ENCODE measurements at places on chromosomes 5 and 9. TPM values are rescaled to one million over a fixed set of nuclear protein-coding genes. Genes with fewer than 3 reads are reported as not detected.

DNA sequence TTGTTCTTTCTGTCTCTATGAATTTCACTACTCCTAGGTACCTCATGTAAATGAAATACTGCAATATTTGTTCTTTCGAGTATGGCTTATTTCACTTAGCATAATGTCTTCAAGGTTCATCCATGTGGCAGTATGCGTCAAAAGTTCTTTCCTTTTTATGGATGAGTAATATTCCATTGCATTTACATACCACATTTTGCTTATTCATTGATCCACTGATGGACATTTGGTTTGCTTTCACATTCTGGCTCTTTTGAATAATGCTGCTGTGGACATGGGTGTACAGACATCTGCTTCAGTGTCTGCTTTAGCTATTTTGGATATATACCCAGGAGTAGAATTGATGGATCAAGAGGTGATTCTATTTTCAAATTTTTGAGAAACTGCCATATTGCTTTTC, 144.2 kb upstream of the PAPPA start:
- H3K27ac ChIP-seq = no peak overlapping the region
- no peaks in the 10 kb centered on the region for H3K36me3 ChIP-seq
- DNase-seq = no peak
- no peaks in the 10 kb centered on the region for H3K27me3 ChIP-seq
- H3K4me3 ChIP-seq = no peak overlapping the region

- peaks cover 25% of the 10 kb centered on the region for H3K27me3 ChIP-seq
- H3K4me1 ChIP-seq = no peaks in the 10 kb centered on the region
- no peak overlapping the region for H3K27ac ChIP-seq
- no peak for DNase-seq
- no peaks in the 10 kb centered on the region for H3K36me3 ChIP-seq
Measured at GRCh38 chr5:96193946-96194345, 232.3 kb upstream of the ELL2 start.

GRCh38 chr9:79369676-79370075, 202.1 kb upstream of the TLE4 start:
- no peaks in the 10 kb centered on the region for H3K4me1 ChIP-seq
- no peak overlapping the region for H3K4me3 ChIP-seq
- no peak overlapping the region for H3K27ac ChIP-seq
- no peak for DNase-seq

DNA sequence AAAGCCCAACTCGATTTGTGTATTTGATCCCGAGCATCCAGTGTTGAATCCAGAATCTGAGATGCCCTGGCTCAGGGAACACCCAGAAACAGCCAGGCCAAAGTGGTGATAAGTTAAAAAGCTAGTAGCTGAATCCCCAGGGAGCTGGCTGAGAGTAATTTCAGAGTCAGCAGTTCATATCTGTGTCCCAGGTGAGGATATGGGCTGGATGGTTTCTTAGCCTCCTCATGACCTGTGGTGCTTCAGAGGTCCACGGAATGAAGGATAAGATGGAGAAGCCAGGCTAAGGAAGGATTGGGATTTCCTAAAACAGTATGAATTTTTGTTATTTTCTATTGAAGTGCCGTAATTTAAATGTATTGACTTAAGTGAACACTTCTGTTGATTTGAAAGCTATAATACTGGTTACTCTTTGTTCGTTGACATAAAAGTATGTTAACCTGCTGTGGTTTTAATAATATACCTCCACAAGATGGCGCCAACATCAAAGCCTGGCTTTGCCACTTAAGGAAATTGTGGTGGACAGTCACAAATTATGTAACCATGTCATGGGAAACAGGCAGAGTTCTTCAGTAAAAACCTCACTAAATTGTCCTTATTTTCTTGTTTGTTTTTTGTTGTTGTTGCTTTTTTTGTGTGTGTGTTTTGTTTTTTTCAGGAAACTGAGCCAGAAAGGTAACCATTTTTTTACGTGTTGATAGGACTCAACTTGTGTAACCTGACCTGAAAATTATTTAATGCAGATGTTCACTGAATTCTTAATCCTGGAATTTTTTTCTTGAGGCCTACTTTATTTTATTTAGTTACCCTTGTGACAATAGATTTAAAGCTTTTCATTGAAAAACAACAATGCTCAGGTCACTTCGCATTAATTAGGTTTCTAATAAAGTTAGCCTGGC, 11.4 kb downstream of the MTAP start:
- H3K27me3 ChIP-seq = no peaks in the 10 kb centered on the region
- H3K4me3 ChIP-seq = no peak overlapping the region
- peak; percentile 66 for DNase-seq
- H3K36me3 ChIP-seq = peaks cover 56% of the 10 kb centered on the region
- H3K27ac ChIP-seq = no peak overlapping the region

DNA sequence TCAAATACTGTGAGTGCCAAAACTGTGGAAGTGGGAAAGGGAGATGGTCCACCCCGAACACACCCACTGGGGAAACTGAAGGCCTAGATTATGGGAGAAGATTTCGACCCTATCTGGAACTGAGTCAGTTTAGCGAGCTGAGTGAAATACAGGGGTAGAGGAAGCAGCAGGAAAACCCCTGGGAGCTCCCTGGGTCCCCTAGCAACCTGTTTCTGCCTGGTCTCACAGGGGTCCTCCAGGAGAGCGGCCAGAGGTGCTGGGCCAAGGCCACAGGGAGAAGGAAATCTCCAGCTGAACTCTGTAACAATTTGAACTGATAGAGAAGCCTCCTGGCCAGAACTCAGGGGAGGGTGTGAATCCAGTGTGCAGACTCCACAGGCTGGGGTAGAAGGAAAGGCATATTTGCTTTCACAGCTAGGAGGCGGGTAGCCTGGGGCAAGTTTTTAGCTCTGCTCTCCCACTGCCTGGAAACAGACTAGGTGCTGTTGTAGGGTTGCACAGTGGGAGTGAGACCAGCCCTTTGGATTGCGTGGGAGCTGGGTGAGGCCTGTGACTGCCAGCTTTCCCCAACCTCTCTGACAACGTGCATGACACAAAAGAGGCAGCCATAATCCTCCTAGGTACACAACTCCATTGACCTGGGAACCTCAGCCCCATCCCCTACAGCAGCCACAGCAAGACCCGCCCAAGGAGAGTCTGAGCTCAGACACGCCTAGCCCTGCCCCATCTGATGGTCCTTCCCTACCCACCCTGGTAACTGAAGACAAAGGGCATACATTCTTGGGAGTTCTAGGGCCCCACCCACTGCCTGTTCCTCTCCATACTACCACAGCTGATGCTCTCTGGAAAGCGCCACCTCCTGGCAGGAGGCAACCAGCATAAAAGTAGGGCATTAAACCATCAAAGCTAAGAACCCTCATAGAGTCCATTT, 78.8 kb upstream of the GPBP1 start:
- H3K4me1 ChIP-seq = no peaks in the 10 kb centered on the region
- peaks cover 11% of the 10 kb centered on the region for H3K36me3 ChIP-seq
- H3K27me3 ChIP-seq = peaks cover 2% of the 10 kb centered on the region
- H3K27ac ChIP-seq = no peak overlapping the region
- H3K4me3 ChIP-seq = no peak overlapping the region

- H3K4me3 ChIP-seq = no peak overlapping the region
- peaks cover 28% of the 10 kb centered on the region for H3K36me3 ChIP-seq
- H3K27ac ChIP-seq = no peak overlapping the region
- H3K4me1 ChIP-seq = peaks cover 27% of the 10 kb centered on the region
Measured at GRCh38 chr5:110757118-110757729, 18.4 kb downstream of the SLC25A46 start.

GRCh38 chr5:170625221-170626165, 121.7 kb downstream of the KCNIP1 start:
- no peak for DNase-seq
- no peak overlapping the region for H3K27ac ChIP-seq
- no peaks in the 10 kb centered on the region for H3K36me3 ChIP-seq

DNA sequence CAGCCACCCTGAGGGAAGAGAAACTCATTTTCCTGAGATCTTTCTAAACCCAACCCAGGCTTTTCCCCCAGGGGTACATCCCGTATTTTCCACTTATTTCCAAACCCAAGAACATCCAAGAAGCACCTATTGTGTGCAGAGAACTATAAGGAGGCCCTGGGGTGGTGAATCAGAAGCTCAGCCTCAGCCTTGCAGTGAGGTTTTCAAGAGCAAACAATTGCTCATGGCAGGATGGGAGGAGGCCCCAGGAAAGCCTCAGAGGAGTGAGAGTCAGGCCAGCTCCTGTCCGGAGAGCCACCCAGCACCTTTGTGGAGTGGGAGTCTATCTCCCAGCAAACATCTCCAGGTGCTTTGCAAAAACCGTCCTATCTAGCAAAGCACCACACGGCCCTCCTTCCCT, 19.2 kb downstream of the NIPAL4 start:
- no peaks in the 10 kb centered on the region for H3K27me3 ChIP-seq
- peaks cover 18% of the 10 kb centered on the region for H3K36me3 ChIP-seq
- peaks cover 9% of the 10 kb centered on the region for H3K4me1 ChIP-seq
- no peak for DNase-seq
- no peak overlapping the region for H3K4me3 ChIP-seq
- peak overlapping the region; percentile 11 for H3K27ac ChIP-seq

DNA sequence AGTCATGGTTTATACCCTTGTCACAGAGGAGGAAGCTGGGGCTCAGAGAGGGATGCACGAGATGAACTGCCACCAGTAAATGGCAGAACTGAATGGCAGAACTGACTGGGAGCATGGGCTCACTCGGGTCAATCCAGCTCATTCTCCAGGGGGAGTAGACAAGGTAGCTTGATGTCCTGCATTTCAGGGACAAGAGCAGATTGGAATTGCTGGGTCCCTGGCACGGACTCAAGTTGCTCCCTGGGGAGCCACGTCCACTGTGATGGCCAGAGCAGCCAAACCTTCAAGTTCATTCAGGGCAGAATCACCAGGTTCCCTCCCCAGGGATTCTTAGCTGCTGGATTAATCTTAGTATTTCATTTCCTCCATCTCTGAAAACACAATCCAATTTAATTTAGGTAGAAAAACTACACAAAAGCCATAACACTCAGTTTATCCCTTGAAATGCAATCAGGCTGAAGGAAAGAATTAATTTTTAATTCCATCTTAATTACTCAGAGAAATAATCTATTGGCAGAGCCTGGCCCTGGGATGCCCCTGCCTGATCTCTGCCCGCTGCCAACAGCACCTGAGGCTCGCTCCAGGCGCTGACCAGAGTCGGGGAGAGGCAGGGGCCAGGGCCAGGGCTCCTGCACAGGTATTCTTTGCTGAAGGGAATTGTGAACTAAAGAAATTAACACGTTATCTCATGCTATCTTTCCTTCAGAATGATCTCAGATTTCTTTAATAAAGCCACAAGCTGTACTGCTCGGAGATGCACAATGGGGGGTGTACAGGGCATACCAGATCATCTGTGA, 42.0 kb upstream of the UNC5A start:
- H3K27ac ChIP-seq = no peak overlapping the region
- H3K4me3 ChIP-seq = no peak overlapping the region
- no peaks in the 10 kb centered on the region for H3K36me3 ChIP-seq

DNA sequence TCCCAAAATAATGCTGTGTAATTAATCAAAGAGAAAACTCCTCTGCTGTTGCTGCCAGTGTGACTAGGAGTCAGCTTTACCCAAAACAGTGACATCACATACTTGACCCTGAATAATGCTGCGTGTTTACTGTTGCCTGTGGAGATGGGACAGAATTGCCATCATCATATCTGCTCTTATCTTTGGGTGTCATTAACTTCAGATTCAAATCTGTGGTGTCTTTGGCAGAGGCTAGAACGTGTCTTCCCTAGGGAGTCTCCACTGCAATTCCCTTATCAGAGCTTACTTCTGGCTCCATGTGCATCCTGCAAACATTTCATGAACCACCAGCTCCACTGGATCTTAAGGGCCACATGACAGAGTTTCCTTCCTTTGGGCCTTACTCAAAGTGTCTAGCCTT, 88.9 kb upstream of the MRPS30 start:
- DNase-seq = no peak
- H3K36me3 ChIP-seq = no peaks in the 10 kb centered on the region
- H3K27me3 ChIP-seq = no peaks in the 10 kb centered on the region
- no peak overlapping the region for H3K27ac ChIP-seq

GRCh38 chr9:98146101-98146991, 27.3 kb upstream of the TRIM14 start:
- H3K27me3 ChIP-seq = no peaks in the 10 kb centered on the region
- H3K36me3 ChIP-seq = no peaks in the 10 kb centered on the region
- no peak overlapping the region for H3K27ac ChIP-seq
- H3K4me3 ChIP-seq = no peak overlapping the region
- no peaks in the 10 kb centered on the region for H3K4me1 ChIP-seq

DNA sequence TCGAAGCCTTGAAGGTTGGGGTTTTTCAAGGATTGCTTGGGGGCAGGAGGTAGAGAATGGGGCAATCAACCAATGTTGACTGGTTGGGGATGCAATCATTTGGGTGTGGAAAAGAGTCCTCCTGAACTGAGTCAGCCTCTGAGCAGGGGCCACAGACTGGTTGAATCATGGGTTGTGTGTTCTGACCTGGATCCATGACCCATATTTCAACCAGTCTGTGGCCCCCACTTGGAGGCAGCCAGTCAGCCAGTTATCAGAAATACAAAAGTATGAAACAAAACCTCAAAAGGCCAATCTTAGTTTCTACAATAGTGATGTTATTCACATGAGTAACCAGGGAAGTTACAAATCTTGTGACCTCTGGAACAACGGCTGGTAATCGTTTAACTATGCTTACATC, 81.4 kb upstream of the RANBP6 start:
- no peaks in the 10 kb centered on the region for H3K36me3 ChIP-seq
- no peaks in the 10 kb centered on the region for H3K27me3 ChIP-seq
- no peak overlapping the region for H3K4me3 ChIP-seq

GRCh38 chr9:98178874-98179850, 13.3 kb downstream of the CORO2A start:
- H3K4me1 ChIP-seq = peaks cover 29% of the 10 kb centered on the region
- H3K27ac ChIP-seq = no peak overlapping the region
- no peaks in the 10 kb centered on the region for H3K27me3 ChIP-seq
- DNase-seq = no peak
- H3K4me3 ChIP-seq = no peak overlapping the region

GRCh38 chr9:98101416-98101815, 17.6 kb downstream of the TRIM14 start:
- peak overlapping the region; percentile 95 for H3K27ac ChIP-seq
- peak overlapping the region; percentile 49 for H3K4me3 ChIP-seq
- no peak for DNase-seq

The ECSCR gene
- total RNA-seq = 0.83 TPM

The FRMPD1 gene
- total RNA-seq = not detected

The UQCRQ gene
- 299 TPM for total RNA-seq

The GBA2 gene
- 23.7 TPM for total RNA-seq

The PCDHB12 gene
- total RNA-seq = not detected

Data from activated CD4-positive, alpha-beta T cell treated with anti-CD3 and anti-CD28 coated beads for 36 hours (primary cell).